ENCODE measurements at places on chromosomes 1 and 21. TPM values are rescaled to one million over a fixed set of nuclear protein-coding genes. Genes with fewer than 3 reads are reported as not detected.

Gene PRSS38
- not detected for total RNA-seq

Gene VCAM1
- 0.13 TPM for total RNA-seq

Gene SEMA6C
- 4.3 TPM for total RNA-seq

Gene UQCRHL
- total RNA-seq, result 5.9 TPM

Gene BCAR3
- 3.8 TPM for total RNA-seq

Gene COL6A2
- 1.1 TPM for total RNA-seq

Gene METTL25B
- total RNA-seq, result 46.3 TPM

Gene CELF3
- not detected for total RNA-seq

- no peak for DNase-seq
Observed at GRCh38 chr1:206036663-206037455, 13.2 kb upstream of the CTSE start.

- no peak for DNase-seq
Observed at GRCh38 chr1:214438075-214438474, 113.3 kb downstream of the PTPN14 start.

DNA sequence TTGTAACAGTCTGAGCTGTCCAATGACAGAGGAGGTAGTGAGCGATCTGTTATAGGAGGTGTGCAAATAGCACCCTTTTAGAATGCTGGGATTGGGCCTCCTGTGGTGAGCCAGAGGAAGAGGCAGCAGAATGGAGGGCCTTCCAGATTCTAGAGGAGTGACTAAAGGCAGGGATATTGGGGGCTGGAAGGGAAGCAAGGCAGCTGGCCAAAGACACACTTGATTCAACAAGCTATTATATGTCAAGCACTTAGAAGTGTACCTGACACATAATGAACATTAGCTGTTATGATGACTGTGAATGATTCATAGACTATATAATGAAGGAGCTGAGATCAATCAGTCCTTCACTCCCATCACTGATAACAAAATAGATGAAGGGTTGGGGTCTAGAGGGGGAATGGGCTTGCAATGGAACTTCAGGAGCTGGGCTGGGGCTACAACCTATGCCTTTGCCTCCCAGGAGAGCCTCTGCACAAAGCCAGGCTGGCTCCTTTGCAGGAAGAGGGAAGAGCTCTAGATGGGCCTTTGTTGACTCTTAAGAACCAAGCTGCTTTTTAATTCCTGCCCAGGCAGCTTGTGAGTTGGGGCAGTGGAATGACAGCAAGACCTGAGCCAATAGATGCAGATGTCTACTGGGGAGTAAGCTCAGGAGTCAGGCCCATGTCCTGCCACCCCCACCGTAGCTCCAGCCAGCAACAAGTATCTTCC is 2.3 kb upstream of the MKNK1 start:
- DNase-seq, result no peak

DNA sequence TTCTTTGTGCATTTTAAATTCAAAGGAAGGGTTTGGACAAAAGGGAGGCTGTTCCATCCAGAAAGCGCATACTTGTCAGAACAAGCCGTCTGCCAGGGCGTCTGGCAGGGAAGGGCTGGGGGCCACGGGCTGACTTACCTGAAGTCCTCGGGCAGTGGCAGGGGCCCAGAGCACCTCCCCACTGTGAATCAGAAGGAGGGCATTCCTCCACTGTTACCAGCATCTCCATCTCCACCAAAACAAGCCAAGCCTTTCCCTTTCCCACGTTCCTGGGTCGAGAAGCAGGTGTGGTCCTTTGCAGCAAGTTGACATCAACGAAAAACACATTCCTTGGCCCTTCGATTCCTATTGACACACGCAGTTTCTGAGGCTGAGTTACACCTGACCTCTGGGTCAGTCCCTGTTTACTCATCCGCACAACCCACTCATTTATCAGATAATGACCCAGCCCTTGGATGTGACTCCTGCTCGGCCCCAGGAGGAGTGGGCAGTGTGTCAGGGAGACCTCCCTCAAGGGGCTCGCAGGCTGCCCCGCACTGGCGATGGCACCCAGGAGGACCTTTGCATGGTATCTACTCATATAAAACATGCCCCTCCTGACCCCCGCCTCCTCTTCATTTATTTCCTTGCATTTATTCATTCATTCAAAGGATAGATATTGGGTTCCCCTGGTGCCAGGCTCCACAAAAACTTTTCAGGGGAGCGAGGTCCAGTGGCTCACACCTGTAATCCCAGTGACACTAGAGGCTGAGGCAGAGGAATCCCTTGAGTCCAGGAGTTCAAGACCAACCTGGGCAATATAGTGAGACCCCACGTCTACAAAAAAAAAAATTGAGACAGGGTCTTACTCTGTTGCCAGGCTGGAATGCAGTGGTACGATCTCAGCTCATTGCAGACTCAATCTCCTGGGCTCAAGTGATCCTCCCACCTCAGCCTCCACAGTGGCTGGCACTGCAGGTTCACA is 60.2 kb downstream of the TOMM20 start:
- DNase-seq, result peak; percentile 60

DNA sequence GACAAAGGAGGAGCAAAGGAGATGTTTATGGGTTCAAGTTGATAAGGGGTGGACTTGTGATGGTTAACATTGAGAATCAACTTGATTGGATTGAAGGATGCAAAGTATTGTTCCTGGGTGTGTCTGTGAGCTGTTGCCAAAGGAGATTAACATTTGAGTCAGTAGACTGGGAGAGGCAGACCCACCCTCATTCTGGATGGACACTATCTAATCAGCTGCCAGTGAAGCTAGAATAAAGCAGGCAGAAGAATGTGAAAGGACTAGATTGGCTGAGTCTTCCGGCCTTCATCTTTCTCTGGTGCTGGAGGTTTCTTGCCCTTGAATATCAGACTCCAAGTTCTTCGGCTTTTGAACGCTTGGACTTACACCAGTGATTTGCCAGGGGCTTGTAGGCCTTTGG is 98.7 kb upstream of the DAB1 start:
- no peak for DNase-seq

DNA sequence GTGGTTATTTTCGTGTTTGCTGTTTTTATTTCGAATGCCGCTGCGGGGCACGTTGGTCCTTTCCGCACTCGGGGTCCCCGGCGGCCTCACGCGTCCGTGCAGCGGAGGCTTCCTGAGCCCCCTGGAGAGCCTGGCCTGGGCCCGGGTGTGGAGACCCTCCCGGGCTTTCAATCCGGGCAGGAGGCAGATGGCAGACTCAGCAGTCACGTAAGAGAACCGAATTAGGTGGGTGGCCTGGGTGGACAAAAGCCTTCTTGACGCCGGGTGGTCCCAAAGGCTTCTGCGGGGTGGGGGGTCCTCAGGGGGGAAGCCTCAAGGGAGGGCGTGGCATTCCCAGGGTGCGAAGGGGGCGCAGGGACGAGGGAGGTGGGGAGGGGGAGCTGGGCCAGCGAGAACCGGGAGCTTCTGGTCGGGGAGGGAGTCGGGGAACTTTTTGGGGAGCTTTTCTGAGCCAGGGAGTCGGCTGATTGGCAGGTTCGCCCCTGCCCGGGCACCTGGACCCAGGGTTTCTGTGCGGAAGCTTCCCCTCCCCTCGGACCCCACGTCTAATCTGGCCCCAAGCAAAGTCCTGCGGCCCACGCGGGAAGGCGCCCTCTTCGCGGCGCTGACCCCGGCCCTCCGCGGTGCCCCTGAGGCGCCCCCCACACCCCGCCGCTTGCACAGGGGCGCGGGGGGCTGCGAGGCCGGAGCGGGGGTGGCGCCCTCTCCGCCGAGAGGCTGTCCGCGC is 1.3 kb upstream of the HES4 start:
- DNase-seq, result peak; percentile 46

- DNase-seq, result no peak
Observed at GRCh38 chr21:34935452-34935851, 113.7 kb downstream of the RUNX1 start.

DNA sequence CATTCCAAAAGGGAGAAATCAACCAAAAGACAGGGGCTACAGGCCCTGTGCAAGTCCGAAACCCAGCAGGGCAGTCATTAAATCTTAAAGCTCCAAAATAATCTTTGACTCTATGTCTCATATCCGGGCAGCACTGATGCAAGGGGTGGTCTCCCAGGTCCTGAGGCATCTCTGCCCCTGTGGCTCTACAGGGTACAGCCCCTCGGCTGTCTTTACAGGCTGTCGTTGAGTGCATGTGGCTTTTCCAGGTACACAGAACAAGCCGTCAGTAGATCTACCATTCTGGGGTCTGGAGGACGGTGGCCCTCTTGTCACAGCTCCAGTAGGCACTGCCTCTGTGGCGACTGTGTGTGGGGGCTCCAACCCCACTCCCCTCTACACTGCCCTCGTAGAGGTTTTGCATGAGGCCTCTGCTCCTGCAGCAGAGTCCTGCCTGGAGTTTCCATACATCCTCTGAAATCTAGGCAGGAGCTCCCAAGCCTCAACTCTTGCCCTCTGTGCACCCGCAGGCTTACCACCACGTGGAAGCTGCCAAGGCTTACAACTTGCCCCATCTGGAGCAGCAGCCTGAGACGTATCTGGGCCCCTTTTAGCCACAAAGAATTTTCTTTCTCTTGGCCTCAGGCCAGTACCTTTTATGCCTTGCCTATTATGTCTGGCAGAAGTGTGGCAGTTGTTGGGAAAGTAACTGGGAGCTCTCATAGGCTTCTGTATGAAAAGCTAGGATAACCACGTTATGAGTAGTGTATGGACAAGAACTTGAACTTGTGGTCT is 52.5 kb downstream of the POU2F1 start:
- DNase-seq, result no peak

- DNase-seq, result peak; percentile 99
Observed at GRCh38 chr1:43389326-43390313, at the start of the genes MED8 and SZT2. MED8 (minus strand) TSS chr1:43389800; CDS start chr1:43389764, 36 bp downstream. SZT2 (plus strand) TSS chr1:43389899; CDS start chr1:43389969, 70 bp downstream.

- no peak for DNase-seq
Observed at GRCh38 chr1:50707824-50708223, 252.2 kb downstream of the FAF1 start.

- DNase-seq, result no peak
Observed at GRCh38 chr21:27776925-27777553, 810.2 kb upstream of the ADAMTS5 start.

DNA sequence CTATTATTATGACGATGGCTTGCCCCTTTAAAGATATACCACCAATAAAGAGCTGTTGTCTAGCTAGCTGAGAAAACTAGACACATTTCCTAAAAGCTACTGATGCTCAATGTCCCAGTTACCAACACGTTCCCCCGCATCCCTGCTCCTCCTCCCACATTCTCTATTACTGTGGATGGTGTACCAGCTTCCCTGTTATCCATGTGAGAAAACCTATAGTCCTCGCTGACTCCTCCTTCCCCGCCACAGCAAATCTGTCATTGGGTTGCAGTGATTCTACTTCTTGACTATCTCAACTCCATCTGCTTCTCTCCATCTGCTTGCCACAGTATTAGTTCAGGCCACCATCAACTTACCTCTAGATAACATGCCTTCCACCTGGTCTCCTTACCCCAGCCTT is 337.5 kb downstream of the KCNH1 start:
- no peak for DNase-seq

GRCh38 chr1:29415156-29415830 is 179.0 kb downstream of the PTPRU start:
- peak; percentile 74 for DNase-seq

DNA sequence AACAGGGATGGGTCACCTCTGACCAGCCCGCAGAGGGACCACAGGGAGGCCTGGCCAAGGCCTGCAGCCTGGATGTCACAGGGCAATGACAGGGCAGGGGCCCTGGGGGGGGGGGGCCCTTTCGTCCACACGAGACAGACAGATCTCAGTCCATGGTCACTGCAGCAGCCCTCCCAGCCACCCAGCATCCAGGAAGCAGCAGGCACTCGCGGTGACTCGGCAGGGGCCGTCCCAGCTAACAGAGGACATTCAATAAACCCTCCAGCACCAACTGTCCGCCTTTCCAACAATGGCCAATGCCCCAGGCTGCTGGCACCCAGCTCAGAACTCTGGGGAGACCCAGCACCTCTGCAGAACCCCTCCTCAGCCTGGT is 32.9 kb downstream of the MEGF6 start:
- DNase-seq, result no peak

DNA sequence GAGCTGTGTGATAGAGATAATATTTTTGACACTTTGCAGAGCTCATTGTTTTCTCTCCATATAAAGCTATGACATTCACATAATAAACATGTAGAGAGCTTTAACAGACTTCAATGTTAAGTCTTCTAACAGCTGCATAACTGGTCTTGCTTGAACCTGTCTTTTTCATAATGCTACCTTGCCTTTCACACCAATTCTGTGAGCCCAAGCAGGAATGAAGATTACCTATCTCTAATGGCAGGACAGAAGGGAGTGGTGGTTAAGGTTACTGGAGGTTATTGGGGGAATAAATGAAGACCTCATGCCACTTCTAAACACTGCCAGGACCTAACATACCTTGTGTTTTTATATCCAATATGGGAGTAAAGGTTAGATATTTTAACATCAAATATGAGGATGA is 2.3 kb upstream of the CD55 start:
- DNase-seq, result peak; percentile 32

Data from K562 (cell line).